ENCODE measurements at places on chromosomes 5 and 9. TPM values are rescaled to one million over a fixed set of nuclear protein-coding genes. Genes with fewer than 3 reads are reported as not detected.

PCDHA8 gene
- polyA plus RNA-seq = 0.07 TPM

FOXD4L5 gene
- polyA plus RNA-seq = 0.07 TPM

DNA sequence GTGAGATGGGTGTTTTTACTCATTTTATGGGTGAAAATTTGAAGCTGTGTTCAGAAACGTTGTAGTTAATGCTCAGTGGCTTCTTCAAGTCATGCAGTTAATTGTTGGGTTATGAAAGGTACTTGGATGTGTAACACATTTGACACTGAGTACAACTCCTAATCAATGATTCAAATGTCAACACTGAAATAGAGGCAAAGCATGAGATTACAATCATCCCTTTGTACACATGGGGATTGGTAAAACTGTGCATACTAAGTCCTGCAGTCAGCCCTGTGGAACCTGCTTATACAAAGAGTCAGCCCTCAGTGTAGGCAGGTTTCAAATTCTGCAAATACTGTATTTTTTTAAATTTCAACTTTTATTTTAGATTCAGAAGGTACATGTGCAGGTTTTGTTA, 3.3 kb downstream of the ABLIM3 start:
- no peak for DNase-seq

DNA sequence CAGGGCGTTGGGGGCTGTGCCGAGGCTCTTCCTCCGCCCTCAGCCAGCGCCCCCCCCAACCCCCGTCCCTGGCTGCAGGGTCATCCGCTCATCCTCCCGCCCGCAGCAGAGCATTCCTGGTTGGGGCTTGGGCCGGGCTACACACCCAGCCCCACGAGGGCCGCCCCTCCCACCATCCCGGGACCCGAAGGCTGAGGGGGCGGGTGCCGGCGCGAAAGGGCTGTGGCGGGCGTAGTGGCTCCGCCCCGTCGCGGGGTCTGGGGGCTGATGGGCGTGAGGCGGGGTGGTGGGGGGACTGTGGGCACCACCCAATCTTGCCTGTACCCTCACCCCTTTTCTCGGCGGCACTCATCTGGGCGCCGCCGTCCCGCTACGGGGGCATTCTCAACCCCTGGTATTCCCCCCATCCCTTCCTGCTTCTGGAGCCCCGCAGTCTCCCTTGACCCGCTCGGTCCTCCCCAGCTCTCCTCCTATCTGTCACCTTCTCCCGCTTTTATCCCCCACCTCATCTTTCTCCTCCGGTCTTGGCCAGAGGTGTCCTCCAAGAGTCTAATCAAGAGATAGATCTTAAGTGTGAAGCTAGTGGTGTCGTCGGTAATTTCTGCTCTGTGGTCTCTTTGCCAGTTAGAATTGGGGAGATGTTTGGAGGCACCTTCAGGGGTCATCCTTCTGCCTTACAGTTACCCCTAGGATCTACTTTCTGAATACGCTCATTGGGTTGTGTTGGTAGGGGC, 1.6 kb downstream of the FER start:
- no peak for DNase-seq

SEMA4D gene
- polyA plus RNA-seq = 46.8 TPM

NFX1 gene
- polyA plus RNA-seq = 29.4 TPM

DNA sequence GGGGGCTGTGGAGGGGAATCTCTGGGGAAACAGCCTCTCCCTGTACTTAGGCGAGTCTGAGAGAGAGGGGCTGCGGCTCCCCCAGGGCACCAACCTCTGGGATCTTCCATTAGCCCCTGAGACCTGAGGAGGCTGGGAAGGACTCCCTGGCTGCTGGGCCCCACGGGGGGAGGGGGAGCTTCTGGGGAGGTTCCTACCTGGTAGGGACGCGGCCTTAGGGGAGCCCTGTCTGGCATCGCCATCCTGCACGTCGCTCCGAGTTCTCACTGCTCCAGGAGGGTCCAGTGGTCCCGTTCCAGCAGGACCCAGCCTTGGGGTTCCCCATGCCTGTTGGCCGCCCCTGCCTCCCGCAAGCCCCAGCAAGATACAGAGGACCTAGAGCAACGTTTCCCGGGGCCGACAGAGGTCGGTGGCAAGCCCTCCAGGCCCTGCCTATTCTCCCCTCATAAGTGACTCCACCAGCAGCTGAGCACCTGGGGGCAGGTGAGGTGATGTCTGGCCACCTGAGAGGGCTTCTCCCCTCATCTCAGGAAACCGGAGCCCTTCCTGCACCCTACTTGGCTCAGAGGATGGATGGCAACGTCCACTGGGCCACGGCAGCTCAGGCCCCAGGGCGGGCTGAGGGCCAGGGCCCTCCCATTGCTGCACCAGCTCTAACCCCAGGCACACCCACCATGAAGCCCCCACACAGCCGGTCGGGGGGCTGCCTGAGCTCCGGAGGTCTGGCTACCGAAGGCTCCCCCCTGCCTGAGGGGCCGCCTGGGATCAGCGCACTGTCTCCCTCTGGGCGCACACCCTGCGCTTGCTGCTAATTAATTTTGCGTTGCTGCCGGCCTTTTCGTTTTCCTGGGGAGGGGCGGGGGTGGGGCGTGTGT, 22.5 kb downstream of the TPPP start:
- no peak for DNase-seq

- DNase-seq = no peak
Observed at GRCh38 chr5:130335117-130335516, 430.9 kb downstream of the CHSY3 start.

GRCh38 chr5:173944511-173944910, 44.5 kb upstream of the C5orf47 start:
- DNase-seq = no peak

PGM5 gene
- 46.8 TPM for polyA plus RNA-seq

DNA sequence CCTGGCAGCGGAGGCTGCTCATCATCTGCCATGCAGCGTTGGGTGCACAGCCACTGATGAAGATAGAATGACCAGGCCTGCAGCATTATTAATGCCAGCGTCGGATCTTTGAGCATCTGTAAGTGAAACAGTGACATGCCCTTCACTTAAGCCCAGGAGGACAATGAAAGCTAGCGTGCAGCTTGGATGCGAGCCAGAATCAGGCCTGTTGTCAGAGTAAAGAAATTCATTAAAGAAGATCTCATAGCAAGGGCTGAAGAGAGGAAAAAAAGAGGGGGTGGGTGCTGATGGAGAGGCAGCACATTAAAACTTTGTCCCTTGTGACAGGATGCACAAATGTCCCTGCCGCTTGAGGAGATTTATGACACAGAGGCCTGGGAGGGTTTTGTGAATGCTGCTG, 186.1 kb upstream of the MAST4 start:
- DNase-seq = no peak

GRCh38 chr9:126874546-126875314, 14.3 kb downstream of the ZBTB34 start:
- DNase-seq = no peak

DNA sequence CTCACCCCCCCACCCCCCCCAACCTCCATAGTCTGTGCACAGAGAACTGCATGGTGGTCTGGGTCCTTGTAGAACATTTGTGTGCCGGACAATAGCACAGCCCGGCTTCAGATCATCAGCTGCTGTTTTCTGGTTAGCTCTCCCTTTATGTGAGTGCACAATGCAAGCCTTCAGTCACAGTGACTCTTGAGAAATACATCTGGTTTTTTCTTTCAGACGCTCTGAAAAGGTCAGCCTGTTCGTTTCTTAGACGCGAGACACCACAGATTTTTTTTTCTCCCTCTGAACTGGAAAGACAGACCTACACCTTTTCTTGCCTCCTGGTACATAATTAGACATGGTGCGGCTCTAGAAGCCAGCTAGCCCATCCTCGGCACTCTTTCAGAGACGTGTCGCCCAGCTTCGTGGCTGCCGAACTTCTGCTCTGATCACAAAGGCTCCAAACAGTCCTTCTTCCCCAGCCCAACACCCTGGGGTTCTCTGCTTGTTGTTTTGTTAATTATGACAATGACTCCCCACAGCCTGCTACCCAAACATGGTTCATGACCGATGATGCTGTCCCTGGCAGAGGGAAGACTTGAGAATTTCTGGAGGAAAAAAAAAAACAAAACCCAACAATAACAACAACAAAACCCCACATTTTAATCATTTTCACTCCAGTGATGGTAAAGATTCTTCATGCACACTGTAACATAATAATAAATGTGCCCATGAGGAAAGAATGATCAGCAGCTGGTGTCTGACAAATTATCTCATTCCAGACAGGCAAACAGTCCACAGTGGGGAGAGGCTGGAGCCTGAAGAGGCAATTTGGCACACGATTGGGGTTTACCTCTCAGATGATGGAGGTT, 241.4 kb upstream of the ZNF462 start:
- DNase-seq = no peak

GRCh38 chr5:98796197-98796972, 22.9 kb downstream of the RGMB start:
- no peak for DNase-seq

- DNase-seq = no peak
Observed at GRCh38 chr9:126797903-126798302, 6.9 kb upstream of the ZBTB43 start.

GRCh38 chr9:74610523-74611061, 113.5 kb downstream of the RORB start:
- no peak for DNase-seq

GRCh38 chr5:147576646-147577535, 67.0 kb upstream of the DPYSL3 start:
- DNase-seq = no peak

- no peak for DNase-seq
Observed at GRCh38 chr9:91120200-91120599, 241.5 kb downstream of the AUH start.

DNA sequence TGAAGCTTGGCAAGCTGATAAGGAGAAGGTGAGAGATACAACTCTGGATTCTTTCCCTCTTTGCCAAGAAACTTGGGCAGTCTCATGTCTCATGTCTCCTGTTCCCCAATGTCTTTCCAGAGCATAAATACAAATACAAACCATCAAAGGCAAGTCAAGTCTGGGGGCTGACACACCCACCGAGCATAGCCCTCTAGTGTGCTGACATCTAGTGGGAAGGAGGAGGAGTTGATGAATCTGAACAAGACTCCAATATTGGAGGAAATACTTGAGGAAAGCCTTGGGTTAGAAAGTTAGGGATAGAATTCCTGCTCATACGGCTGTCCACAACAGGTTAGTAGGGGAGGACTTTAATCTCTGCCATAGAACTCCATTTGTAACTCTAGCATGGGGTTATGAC, 8.6 kb downstream of the MLANA start:
- no peak for DNase-seq

- no peak for DNase-seq
Observed at GRCh38 chr5:54317511-54318260, 7.3 kb upstream of the ARL15 start.

GRCh38 chr9:112725961-112726360, 8.0 kb upstream of the INIP start:
- DNase-seq = no peak

PCDH12 gene
- polyA plus RNA-seq = 15.6 TPM

ZNF300 gene
- polyA plus RNA-seq = 44.2 TPM

DNA sequence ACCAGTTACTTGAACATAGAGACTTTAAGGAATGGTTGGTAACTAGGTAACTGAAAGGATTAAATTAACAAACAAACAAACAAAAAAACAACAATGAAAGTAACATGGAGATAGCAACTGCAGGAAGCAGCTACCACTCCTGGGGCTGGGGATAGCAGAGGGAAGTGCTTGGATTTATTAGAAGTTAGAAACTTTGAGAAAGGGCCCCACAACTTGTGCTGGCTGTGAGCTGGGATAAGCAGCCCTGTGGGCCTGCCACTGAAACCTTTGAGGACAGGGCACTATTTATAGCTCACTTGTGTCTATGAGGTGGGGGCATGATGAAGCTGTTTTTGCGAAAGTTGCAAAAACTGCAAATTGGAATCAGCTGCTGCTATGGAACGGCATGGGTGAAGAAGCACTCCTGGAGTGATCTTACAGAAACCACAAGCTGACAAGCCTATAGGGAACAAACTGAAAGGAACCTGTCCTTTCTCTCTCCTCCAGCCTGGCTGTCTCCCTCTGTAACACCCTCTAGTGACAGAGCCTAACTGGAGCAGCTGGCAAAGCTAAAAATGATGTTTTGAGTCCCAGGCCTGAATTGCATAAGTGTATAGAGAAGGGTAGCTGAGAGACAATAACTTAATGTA, 91.4 kb upstream of the RANBP6 start:
- no peak for DNase-seq

DNA sequence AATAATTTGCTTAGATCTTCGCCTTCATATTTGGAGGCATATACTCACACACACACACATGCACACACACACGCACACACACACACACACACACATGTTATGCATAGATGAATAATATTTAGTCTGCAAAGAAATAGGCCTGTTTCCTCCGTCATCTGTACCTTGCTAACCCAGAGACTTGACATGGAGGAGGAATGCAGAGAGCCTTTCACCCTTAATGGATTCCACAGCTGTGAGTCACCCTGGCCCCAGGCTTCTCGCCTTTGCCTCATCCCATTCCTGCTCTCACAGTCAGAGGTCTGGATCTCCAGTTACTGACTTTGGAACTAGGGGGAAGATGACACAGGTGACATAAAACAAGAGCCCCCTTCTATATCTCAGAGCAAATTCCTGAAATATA, 29.7 kb downstream of the ZNF462 start:
- DNase-seq = no peak

DNA sequence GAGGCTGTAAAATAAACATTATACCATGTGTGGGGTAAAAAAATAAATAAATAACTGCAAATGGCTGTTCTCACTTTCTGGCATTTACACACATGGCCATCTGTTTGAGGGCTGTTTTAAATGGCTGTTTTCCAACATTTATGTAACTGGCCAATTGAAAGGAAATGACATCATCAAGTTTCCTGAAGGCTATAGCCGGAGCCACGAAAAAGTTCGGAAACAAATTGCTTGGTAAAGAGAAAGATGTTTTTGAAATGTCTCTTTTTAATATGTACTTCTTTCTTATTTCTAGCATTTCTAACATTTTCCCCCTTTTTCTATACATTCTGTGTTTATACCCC, 95.4 kb upstream of the DAB2 start:
- DNase-seq = peak; percentile 43

- peak; percentile 75 for DNase-seq
Observed at GRCh38 chr5:119411361-119412278, 40.7 kb upstream of the HSD17B4 start.

RIMOC1 gene
- 28.1 TPM for polyA plus RNA-seq

UGT3A1 gene
- 116 TPM for polyA plus RNA-seq

DNA sequence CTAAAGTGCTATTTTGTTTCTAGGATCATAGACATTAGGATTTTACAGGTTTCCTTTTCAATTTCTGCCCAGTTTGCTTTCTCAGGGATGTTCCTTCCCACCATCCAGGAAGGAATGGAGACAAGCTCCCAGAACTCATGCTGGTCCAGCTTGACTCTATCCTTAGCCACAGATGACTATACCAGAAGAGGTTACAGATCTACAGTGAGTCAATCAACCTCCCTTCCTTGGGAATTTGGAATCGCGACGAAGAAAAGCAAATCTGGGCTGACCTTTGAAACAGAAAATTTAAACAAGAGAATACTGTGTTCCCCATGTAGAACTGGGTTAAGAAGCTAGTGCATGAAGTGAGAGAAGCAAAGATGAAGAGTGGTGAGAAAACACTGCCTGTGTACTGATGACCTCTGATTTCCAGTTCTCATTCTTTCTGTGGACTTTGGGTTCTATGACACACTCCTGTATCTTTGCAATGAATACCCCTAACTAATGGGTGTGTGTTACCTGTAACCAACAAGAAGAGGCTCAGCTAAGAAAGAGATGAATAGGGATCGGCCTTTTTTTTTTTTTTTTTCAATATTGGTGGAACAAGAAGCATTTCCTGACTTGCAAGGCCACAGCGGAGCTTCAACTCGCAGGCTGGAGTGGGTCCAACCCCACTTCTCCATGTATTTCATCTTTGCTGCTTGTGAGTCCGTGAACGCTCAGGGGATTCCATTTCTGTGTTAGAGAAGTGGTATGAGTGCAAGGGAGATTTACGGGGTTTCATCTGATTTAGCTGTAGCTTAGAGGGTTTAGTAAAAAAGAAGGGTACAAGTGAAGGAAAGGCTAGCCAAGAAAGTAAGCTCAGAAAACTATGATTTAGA, 563.9 kb upstream of the CLINT1 start:
- DNase-seq = no peak

MVB12B gene
- polyA plus RNA-seq = 19.7 TPM
